ENCODE measurements at places on chromosomes 7 and 10.

- DNase-seq, result no peak
These were observed 2.6 kb upstream of the MUC12 start for GRCh38 chr7:100966542-100967291.

GRCh38 chr7:51318886-51319579 lies 2.4 kb upstream of the COBL start:
- DNase-seq, result no peak

DNA sequence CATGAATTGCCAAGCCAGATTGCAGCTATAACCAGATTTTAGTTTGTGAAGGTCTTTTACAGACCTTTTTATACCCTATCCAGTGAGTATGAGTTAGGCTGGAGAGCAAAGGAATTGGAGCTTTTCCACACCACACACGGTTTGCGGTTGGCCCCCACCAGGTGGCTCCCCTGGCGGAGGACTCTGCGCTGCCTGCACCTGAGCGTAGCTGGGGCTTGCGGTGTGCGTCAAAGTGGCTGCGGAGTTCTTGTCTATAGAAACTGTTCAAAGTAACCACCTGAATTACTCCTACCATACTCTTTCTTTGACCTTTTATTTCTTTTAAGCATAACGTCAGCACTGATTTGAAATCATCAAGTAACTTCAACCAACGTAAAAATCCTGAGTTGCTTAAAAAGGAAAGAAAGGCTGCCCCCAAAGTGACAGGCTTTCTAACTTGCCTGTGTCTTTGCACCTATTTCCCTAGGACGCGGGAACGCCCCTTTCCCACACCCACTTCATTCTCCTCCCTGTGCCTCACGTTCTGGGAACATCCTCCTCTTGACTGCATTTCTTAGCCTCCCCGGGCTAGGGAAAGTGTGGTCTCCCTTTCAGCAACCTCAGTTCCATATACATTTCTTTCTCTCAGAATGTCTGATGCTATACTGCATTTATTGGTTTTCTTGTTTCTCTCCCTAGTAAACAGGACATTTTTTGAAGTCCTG lies 47.6 kb upstream of the TMEM72 start:
- DNase-seq, result no peak

DNA sequence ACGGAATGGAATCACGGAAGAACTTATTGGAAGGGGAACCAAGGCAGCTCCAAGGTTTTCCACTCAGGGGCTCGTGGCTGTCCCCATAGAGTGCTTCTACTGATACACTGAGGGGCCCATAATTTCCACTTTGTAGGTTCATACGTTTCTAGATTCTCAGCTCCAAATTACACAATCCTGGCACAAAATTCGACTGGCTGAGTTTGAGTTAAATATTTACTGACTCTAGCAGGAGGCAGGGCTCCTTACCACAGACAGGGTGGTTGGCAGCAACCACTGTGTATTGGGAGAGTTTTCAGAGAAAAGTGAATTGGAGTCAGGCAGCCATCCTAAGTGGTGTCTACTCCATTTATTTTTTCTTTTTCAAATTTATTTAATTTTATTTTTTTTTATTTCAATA lies 55.4 kb upstream of the SEC61G start:
- DNase-seq, result no peak

- peak; percentile 50 for DNase-seq
These were observed 250.0 kb upstream of the HGF start for GRCh38 chr7:82019551-82020475.

DNA sequence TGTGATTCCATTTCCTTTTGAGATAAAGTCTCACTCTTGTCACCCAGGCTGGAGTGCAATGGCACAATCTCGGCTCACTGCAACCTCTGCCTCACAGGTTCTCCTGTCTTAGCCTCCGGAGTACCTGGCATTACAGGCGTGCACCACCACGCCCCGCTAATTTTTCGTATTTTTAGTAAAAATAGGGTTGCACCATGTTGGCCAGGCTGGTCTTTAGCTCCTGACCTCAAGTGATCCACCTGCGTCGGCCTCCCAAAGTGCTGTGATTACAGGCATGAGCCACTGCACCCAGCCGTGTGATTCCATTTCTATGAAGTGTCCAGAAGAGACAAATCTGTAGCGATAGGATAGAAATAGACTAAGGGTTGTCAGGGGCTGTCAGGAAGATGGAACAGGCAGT lies 60.4 kb downstream of the CLIP2 start:
- no peak for DNase-seq

GRCh38 chr7:142468871-142469665 lies 211.2 kb upstream of the PRSS58 start:
- DNase-seq, result no peak

GRCh38 chr7:14321947-14322346 lies 332.5 kb upstream of the ETV1 start:
- DNase-seq, result no peak

DNA sequence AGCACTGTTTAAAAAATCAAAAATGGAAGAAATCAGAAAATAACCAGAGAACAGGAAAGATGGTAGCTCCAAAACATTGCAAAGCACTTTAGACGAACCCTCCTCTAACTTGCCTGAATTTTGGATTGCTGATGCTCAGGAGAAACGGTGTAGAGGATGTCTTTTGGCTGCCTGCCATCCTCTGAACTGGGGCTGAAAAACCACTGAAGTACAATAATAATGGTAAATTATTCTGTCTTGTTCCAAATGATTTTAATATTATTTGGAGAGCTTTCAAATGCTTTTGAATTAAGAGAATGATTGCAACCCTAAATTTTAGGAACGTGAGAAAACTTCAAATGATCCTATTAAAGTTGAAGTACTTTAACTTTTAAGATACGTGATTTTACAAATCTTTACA lies 167.3 kb upstream of the SLC13A1 start:
- no peak for DNase-seq

- peak; percentile 68 for DNase-seq
These were observed 10.4 kb downstream of the CHST3 start for GRCh38 chr10:71974489-71975021.

DNA sequence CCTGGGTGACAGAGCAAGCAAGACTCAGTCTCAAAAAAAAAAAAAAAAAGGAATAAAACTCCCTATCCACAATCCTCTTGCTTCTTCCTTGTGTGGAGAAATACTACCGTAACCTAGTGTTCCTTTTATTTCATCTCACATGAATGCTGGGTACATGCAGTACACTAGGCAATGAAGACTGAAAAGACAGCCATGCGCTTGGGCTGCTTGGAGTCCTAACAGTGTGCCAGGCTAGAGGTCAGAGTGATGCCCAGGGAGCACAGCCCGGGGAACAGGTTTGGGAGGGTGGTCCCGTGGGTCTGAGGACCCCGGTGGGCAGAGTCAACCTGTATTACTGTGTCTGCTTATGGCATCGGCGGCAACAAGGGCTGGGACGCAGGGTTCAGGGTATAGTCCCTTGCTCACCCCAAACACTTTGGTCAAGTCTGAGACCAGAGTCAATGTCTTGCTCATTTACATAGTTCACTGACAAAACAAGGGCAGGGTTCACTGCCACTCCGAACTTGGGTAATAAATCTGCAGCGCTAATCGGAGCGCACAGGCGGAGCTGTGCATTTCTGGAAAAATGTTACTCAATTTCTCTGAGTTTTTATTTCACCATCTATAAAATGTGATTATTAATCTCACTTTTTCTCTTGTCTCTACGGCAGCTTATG lies 118.0 kb downstream of the CLEC2L start:
- no peak for DNase-seq

- DNase-seq, result peak; percentile 60
These were observed 978.6 kb downstream of the SORCS1 start for GRCh38 chr10:106185951-106186350.

- no peak for DNase-seq
These were observed 91.1 kb downstream of the BUB3 start for GRCh38 chr10:123245264-123245663.

GRCh38 chr7:157980774-157981173 lies 606.8 kb downstream of the PTPRN2 start:
- DNase-seq, result no peak

All from fibroblast of skin of scalp (primary cell).